ENCODE measurements at places on chromosomes 5 and 9.

- no peak for DNase-seq
These were observed 12.4 kb upstream of the TENT4A start for GRCh38 chr5:6700685-6701355.

DNA sequence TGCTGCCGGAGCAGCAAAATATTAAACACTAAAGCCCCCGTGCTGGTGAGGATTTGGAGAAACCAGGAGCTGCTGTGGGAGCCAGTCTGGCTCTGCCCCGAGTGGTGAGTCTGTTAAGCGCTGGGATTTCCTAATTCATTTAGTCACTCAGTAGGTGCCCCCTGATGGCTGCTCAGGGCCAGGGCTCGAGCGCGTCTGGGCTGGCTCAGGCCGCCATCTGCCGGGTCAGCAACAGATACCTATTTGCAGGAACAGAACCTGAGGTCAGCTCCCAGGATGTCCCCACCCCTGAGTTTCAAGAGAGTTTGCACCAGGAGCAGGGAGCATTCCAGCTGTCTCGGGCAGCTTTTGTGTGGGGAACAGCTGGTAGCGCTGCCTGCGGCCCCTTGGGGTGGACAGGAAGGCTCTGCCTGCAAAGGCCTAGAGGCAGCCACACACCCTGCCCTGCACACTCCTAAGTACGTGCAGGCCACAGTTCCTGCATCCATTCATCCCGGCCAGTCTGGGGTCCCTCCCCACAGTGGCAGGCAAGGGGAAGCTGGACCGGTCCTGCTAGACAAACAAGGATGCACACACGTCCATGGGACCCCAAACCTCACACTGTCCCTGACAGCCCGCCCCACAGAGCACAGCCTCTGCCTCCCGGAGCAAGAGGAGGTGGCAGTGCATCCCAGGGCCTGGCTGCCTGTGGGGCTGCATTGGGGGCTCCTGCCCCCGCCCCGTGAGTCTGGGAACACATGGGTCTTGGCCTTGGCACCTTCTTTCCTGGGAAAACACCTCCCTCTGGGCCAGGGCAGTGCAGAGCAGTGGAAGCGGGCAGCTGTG lies 83.7 kb downstream of the ADAMTS2 start:
- no peak for DNase-seq

DNA sequence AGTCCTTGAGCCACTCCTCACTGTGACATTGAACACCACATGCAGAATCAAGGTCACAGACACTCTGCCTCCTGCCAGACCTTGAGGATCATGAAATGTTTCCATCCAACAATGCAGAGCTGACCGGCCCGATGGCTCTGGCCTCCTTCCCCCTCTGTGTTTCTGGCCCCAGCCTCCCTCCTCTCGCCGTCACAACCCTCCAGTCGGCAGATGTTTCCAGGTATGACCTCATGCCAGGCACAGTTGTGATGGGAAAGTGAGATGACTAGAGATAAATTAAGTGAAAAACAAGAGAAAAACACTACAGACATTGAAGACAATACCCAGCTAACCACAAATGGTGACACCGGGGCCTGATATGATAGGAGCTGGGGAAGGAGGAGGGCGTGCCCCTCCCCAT lies 9.8 kb downstream of the NTNG2 start:
- DNase-seq, result no peak

- DNase-seq, result no peak
These were observed 29.6 kb downstream of the IRF1 start for GRCh38 chr5:132460846-132461568.

DNA sequence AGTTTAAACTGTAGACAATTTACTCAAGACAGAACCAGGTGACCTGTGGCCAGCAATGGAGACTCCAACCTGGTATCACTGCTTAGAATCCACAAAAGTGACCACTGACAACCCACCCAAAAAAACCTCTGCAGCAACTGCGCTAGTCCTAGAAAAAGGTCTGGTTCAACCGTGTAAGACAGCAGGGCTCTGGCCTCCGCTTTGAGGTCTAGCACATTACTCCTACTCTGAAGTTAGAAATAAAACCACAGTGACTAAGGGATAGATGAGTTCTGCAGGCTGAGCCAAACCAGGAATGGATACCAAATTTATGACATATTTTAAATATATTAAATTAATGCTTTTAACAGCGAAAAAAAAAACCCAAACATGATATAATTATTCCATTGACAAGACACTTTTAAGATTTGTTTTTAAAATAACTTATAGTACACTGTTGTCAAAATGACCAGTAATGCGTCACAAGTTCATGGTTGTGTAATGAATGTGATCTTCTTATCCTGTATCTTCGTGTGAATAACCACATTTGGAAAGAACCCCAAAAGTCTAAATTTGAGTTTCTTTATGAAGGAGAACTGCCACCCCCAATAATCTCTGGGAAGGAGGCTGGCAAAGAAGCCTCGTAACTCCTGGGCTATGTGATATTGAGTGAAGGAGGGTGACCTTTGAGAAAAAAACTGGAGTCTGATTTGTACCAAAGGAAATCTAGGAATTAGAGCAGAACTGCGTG lies 101.9 kb upstream of the SLC44A1 start:
- peak; percentile 89 for DNase-seq

Data from astrocyte (in vitro differentiated cells and primary cell).